ENCODE measurements at places on chromosomes 7 and 10.
A peak's percentile ranks its signal among the peaks of the same experiment; 100 is the strongest.

DNA sequence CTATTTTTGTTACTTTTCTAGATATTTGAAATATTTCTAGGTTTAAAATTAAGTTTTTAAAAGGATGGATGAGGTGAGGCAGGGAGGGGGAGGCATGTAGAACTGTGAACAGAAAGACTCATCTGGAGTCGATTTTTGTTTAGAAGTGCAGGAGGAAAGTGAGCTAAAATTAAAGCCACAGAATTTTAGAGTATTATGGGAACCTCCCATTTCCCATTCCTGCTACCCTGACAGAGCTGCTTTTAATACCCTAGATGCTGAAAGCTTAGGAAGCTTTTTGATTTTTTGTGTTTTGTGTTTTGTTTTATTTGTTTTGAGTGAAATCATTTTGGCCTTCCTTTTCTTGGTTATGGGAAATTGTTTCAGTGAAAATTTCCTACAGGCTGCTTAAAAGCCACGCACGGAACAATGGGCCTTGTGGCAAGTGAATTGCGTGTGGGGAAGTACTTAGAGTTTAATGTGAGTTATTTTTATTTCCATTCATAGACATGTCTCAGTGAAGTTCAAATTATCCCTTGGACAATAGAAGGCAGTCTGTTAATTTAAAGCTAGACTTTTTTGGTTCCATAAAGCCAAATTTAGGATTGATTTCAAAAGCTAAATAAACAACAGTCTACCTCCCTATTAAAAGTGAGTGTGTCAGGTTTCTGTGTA lies 102.0 kb upstream of the HDAC9 start:
- DNase-seq, result no peak

DNA sequence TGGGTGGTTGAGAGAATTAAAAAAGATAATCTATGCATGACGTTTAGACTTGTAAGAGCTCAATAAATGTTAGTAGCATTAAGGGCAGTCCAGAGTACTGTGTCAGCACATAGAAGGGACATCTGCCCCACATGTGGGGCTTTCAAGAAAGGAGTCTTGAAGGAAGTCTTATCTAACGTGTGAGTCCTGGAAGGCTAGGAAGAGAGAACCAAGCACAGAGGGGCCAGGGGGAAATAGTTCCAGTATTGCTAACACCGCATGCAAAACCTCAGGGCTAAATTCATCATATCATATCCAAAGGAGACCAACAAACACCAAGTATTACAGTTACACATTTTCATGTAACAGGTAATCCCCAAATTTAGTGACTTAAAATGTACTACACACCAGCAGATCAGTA lies 122.7 kb downstream of the AOAH start:
- DNase-seq, result no peak

DNA sequence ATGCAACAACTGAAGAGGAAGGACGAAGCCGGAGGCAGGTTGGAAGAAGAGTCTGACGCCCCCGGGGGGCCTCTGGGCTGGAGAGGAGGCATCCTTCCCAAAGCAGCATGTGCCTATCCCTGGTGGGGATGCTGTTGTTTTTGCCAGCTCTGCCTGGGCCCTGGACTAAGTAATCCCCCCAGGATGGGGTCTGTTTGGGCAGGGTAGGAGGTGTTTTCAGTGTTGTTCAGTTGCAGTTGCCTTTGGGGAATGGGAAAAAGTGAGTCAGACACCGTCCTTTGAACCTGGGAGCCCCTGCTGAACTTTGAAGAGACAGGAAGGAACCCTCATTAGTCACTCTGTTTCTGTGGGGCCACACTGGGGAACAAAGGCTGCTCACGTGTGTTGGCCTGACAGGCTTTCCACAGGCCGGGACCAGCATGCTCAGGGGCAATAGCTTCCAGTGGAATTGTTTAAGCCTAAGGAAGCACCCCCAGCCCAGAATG lies 35.2 kb upstream of the GDF10 start:
- DNase-seq, result no peak

GRCh38 chr7:106504645-106505044 lies 156.3 kb downstream of the CCDC71L start:
- no peak for DNase-seq

DNA sequence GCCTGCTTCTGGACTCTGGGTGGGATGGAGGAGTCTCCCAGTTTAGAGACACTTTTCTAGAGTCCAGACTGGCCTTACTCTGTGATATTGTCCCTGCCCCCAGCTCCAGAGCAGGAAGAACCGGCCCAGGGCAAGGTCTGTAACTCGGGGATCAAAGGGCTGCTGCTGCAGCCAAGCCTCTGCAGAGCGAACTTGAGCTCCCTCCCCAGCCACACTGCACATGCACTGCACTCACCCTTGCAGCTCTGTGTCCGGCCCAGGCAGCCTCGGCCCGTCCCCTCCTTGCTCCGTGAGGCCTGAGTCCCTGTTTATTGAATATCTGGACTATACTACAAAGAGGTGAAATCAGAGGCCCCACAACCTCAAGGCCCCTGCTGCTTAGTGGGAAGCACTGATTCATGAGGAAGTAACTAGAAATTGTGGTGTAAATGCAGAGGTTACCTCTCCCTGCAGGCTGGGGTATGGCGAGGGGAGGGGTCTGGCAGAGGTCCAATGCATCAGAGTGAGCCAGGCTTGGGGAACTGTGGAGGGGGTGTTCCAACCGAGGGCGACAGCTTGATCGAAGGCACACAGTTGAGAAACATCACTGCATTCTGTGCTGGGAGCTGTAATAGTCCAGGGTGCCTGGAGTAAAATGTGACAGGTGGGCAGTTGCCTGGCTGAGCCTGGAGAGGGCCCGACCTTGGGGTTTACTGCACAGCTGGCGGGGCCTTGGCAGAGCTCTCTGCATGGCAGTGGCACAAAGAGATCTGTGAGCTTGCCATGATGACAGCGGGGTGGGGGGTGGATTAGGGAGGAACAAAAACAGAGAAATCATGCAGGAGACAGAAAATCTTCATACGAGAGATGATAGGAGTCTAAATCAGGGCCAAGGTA lies 49.1 kb downstream of the AOC1 start:
- peak; percentile 40 for DNase-seq

DNA sequence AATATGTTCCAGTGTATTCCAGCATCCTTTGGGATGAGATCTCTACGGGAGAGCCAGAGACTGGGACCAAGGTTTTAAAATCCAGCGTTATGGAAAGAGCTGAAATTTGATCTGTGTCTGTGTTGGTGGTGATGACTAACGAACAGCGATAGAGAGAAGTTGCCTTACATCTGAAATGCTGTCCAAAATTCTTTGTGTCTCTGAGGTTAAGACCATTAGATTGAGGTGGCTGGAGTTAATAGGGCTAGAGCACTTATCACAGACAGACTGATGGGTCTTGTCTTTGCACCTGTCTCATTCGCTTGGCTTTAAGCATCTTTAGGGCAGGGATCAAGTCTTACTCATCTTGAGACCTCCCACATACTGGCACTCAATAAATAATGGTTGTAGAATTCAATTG lies 41.0 kb upstream of the RAPGEF5 start:
- DNase-seq, result no peak

DNA sequence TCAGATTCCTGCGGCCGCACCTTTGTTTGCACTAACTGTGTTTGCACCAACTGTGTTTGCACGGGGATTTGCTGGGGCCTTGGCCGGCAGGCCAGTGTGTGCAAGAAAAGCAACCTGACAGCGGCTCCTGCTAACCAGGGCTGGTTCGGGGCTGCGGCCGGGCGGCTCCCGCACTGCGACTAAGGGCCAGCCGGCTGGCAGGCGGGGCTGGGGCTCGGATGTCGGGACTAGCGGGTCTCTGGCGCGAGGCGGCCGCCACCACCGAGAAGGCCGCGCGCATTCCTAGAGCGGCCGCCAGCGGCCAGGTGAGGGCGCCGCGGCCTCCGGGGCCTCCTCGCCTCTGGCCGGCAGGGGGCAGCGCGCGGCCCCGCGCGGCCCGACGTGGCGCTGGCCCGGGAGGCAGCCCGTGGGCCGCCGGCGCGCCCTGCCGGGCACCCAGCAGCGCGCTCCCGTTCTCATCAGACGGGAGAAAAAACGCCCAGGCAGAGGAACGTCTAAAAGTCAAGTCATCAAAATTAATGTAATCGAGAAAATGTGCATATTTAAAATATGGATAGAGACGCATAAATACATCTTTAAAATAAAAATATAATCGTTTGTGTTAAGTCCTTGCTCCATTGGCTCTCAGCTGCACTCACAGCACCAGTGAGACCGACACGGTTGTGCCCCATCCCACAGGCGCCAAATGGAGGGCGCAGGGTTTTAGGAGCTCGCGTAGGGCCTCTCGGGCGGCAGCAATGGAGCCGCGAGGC lies 38.5 kb downstream of the ZNF777 start:
- peak; percentile 48 for DNase-seq

DNA sequence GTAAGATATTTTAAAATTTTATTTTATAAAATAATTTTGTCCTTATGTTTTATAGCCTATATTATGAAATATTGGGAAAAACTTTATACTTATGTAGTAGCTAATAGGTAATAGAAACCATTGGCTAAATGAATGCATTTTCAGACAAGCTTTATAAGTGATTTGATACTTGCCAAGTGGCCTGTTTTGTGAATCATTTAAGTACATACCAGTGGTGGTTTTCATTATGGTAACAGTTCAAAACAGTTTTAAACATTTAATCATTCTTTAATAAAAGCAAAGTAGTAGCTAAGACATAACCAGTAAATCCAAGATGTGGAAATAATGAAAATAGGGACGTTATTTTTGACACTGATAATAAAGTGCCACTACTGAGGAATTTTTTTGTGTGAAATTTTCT lies 182.2 kb downstream of the PHF14 start:
- DNase-seq, result no peak

- DNase-seq, result no peak
Observed at GRCh38 chr7:54904130-54904529, 114.7 kb upstream of the EGFR start.

DNA sequence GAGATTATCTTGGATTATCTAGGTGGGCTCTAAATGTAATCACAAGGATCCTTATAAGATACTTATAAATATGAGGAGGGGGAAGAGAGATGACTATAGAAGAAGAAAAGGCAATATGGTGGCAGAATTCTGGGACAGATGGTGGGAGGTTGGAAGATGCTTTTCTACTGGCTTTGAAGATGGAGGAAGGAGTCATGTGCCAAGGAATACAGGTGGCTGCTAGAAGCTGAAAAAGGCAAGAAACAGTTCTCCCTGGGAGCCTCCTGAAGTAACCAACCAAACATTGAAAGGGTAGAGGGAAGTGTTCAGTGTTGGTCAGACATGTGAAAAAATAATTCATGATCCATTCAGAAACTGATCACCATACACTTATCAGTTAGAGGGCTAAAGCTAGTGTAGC lies 213.3 kb downstream of the WDR11 start:
- no peak for DNase-seq
